ENCODE measurements at places on chromosomes 2 and 18.

DNA sequence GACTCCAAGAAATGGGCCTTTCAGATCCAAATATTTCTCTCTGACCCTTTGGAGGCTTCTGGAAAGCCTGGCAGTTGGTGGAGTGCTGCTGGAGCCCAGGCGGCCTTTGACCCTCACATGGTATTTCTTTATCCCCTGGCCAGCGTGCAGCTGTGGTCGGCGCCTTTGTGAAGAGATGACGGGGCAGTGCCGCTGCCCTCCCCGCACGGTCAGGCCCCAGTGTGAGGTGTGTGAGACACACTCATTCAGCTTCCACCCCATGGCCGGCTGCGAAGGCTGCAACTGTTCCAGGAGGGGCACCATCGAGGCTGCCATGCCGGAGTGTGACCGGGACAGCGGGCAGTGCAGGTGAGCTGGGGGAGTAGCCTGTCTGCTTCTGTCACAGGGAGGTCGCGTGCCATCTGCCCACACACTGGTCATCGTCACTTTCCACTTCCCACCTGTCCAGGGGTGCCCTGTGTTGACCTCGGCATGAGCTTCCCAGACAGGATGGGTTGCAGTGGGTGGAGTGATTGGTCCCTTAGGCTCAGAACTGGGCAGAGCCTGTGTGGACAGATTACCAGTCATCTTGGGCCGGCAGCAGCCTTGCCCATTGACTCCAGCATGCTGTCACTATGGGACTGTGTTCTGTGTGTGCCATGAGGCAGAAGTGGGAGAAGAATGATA, 158.2 kb downstream of the LAMA3 start:
- DNase-seq = no peak

DNA sequence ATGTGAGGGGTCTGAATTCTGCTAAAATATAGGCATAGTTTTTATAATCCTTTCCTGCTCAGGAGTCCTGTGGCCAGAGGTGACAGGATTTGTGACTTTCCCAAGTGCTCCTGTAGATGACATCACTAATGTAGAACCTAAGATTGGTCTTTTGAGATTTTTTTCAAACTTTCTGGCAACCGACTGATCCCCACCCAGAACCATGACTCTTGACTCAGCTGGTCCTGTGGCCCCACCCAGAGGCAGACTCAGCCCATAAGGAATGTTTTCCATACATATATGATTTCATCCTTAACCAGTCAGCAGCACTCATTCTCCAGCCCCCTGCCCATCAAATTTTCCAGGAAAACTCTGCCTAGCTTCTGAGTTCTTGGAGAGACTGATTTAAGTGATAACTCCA, 46.8 kb downstream of the COMMD1 start:
- DNase-seq = no peak

GRCh38 chr2:21254170-21254965, 130.6 kb downstream of the TDRD15 start:
- DNase-seq = no peak

- peak; percentile 82 for DNase-seq
Measured at GRCh38 chr18:54828281-54828881, at the start of gene RAB27B. TSS of gene RAB27B (plus strand) at chr18:54828477. CDS start at chr18:54877586, 49,109 bp downstream.

DNA sequence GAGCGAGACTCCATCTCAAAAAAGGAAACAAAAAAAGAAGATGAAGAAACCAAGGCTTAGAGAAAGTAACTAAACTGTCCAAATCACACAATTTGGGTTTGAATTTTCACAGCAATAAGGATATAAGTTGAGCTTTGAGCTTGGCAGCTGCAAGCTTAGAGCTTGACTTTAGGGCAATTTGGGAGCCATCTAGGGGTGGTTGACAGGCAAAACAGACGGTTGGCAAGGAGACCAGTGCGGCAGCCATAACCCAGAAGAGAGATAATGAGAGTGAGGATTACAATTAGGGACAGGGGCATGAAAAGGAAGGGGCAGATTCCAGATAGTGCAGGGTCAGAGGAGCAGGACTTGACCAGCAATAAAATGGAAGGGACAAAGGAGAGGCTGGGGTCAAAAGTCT, 382.2 kb upstream of the HNRNPA3 start:
- no peak for DNase-seq

DNA sequence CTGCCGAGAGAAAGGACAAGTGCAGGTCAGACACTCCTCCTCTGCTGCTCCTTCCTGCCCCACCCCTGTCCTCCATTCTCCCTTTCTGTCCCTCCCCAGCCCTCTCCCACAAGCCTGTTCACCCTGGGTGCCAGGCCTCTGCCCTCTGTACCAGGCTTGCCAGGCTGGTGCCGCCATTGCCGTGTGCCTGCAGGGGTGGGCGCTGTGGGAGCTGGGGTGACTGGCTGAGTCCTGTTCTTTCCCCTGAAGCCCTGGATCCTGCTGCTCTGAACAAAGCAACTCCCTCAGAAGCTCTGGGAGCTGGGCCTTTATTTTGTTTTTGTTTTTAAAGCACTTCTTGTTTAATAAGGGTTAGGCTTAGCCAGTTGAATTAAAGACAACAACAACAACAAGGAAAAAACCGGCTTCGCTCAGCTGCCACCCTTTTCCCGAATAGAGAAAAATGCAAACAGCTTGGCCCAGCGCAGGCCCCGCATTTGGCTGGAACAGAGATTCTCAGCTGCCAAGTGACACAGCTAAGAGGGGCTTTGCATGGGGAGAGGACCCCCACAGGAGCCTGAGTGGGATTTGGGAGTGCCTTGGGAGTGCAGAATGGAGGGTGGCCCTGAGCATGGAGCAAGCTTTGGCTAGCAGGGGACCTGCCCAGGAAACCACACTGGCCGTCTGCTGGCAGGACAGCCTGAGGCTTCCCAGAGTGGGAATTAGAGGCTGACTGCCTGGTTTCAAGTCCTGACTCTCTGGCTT, 9.1 kb downstream of the PCARE start:
- no peak for DNase-seq

- no peak for DNase-seq
Measured at GRCh38 chr2:156405586-156405985, 30.6 kb upstream of the GPD2 start.

DNA sequence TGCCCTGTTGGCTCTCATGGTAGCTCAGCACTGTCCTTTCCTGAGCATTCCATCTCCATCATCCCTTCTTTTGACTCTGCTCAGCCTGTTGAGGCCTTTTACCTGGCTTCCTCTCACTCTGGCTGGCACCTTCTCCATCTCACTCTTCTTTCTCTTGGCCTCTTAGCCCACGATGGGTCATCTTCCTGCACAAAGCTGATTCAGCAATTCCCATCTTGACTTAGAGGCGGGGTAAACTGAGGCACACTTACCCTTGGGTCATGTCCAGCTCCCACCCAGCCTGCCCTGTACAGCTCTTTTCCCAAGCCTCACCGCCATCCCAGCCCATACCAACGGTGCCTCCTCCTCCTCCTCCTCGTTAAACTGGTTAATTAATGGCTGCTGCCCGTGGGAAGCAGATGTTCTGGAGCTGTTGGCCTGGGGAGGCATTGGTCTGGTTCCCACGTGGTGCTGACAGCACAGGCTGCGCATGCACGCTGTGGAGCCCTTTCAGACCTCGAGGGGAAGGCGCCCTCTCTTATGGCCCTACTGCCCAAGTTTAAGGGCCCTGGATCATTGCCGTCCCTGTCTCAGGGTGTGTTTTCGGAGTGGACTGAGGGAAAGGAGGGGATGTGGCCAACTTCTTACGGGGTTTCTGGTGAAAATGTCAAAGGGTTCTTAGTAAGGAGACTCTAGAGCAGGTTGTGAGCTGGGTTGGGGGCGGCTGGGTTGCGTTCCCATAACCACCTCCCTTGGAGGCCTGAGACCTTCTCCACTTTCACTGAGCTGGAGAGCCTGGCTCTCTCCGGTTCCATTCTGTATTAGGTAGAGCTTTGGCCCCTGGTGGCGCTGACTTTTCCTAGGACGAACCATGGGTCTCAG, 10.9 kb downstream of the WNT10A start:
- no peak for DNase-seq

GRCh38 chr18:60568220-60568619, 195.6 kb upstream of the MC4R start:
- no peak for DNase-seq
